ENCODE measurements at places on chromosomes 5 and 9.

GRCh38 chr9:76049341-76049740 is 158.9 kb downstream of the PCSK5 start:
- H3K4me1 ChIP-seq = no peaks in the 10 kb centered on the region
- H3K36me3 ChIP-seq = no peaks in the 10 kb centered on the region
- H3K27ac ChIP-seq = no peak overlapping the region
- no peaks in the 10 kb centered on the region for H3K27me3 ChIP-seq

DNA sequence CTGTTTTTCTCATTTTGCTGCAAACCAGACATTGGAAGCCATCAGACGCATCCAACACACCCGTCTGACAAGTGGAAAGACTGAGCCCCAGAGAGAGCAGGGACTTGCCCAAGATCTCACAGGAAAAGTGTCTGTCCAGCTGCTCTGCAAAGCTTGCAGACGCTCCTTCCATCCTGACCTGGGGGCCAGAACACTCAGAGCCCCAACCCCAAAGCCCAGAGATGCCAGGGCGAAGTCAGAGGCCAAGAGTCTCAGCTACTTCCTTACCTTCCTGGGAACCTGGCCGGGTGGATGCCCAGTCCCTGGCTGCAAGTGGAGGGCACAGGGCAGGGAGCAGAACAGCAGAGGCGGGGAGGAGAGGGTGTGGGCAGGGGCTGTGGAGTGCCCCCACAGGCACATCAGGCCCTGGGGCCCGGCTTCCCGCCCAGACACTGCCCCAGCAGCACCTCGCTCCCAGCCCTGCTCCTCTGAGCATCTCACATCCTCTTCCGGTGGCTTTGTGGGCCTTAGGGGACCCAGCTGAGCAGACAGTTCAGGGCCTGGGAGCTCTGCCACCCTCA is 9.7 kb upstream of the RALGDS start:
- peaks cover 40% of the 10 kb centered on the region for H3K4me1 ChIP-seq
- peak overlapping the region; percentile 86 for H3K27ac ChIP-seq
- DNase-seq = peak; percentile 77
- no peaks in the 10 kb centered on the region for H3K27me3 ChIP-seq

DNA sequence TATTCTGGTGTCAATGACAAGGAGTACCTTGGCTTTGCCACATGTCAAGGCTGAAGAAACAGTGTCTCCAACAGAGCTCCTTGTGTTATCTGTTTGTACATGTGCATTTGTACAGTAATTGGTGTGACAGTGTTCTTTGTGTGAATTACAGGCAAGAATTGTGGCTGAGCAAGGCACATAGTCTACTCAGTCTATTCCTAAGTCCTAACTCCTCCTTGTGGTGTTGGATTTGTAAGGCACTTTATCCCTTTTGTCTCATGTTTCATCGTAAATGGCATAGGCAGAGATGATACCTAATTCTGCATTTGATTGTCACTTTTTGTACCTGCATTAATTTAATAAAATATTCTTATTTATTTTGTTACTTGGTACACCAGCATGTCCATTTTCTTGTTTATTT is 19.8 kb downstream of the CD274 start:
- DNase-seq = no peak
- H3K27ac ChIP-seq = no peak overlapping the region
- no peaks in the 10 kb centered on the region for H3K36me3 ChIP-seq
- H3K4me3 ChIP-seq = no peak overlapping the region
- no peaks in the 10 kb centered on the region for H3K4me1 ChIP-seq

- H3K4me1 ChIP-seq = no peaks in the 10 kb centered on the region
- DNase-seq = no peak
- H3K27ac ChIP-seq = no peak overlapping the region
- no peaks in the 10 kb centered on the region for H3K36me3 ChIP-seq
- H3K4me3 ChIP-seq = no peak overlapping the region
Measured at GRCh38 chr9:123465304-123465703, 109.3 kb downstream of the CRB2 start.

DNA sequence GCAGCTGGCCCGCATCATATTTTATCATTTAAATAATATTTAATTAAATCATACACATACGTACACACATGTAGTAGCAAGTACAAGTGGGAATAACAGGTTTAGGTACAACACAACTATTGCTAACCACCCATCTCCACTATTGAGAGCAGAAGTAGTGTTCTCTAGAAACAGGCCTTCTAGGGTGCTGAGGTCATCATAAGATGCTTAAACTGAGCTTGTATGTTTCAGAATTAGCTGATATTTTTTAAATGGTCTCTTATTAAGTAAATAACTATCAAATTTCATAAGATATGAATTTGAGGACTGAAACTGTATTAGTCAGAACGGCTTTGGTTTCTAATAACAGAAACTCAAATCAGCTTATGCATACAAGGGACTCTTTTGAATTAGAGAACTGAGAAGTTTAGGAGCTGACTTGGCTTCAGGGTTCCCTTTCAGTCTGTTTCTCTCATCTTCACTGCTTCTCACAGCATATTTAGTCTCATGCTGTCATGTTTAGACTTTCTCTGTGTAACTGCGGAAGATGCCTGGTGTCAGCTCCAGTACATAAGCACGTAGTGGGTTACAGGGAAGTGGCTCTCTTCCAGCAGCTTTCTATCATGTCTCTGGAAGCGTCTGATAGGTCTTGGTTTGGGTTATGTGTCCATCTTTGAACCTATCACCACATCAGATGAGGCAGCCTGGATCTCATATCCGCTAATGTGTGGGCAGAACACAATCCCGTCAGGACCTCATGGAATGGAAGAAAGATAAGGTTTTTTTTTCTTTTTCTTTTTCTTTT is 25.0 kb upstream of the OCLN start:
- H3K36me3 ChIP-seq = no peaks in the 10 kb centered on the region
- DNase-seq = no peak
- no peaks in the 10 kb centered on the region for H3K27me3 ChIP-seq
- no peak overlapping the region for H3K27ac ChIP-seq
- no peak overlapping the region for H3K4me3 ChIP-seq
- H3K4me1 ChIP-seq = no peaks in the 10 kb centered on the region

- no peak overlapping the region for H3K4me3 ChIP-seq
- no peak for DNase-seq
- no peaks in the 10 kb centered on the region for H3K36me3 ChIP-seq
Measured at GRCh38 chr5:176583076-176583475, 26.9 kb downstream of the GPRIN1 start.

GRCh38 chr5:132475497-132475882 is 15.1 kb downstream of the IRF1 start:
- H3K27me3 ChIP-seq = no peaks in the 10 kb centered on the region
- no peak overlapping the region for H3K4me3 ChIP-seq
- H3K4me1 ChIP-seq = peaks cover 32% of the 10 kb centered on the region
- peak overlapping the region; percentile 71 for H3K27ac ChIP-seq
- peaks cover 61% of the 10 kb centered on the region for H3K36me3 ChIP-seq
- DNase-seq = no peak
